Activated CD4-positive, alpha-beta T cell treated with anti-CD3 and anti-CD28 coated beads, Interleukin-2, amount 10 ng/mL, durations not matched to agents 7 days and 5 days (primary cell): ENCODE measurements at places on chromosomes 7 and 10.

GRCh38 chr7:106870983-106871410 lies 5.9 kb downstream of the PIK3CG start:
- DNase-seq = no peak

GRCh38 chr10:30542895-30543288 lies 86.7 kb downstream of the LYZL2 start:
- DNase-seq = no peak

- no peak for DNase-seq
Measured at GRCh38 chr7:128692623-128693270, 20.7 kb downstream of the GARIN1A start.

DNA sequence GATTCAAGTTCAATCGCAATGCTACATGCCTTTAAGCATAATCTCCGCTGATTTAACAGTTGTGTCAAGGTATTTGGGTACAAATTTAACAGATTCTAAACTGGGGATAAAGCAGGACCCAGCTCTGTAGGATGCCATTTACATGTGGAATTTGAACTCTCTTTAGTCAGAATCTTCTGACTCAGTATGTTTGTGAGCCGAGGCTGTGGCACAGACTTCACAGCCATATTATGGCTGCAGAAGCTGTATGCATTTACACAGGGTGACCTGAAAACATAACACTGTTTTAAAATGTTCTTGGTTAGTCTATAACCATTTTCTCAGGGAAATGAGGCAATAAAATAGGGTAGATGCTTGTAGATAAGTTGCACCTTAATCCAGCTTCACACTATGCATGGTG lies 8.7 kb downstream of the PDLIM1 start:
- DNase-seq = no peak

DNA sequence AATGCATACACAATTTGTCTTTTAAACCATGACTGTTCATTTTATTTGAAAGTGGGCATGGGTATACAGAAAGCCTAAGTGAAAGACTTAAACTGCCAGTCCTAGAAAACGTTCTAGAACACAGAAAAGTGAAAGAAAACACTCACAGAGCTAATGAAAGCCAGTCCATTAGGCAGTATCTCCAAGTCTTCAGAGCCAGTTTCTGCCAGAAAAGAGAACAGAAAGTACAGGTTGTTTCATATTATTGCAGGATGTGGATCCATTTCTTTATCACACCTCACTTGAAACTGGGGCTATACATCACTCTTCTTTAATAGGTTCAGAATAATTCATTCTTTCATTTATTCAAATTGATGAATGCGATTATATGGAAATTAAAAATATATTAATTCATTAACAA lies 7.7 kb downstream of the PON1 start:
- DNase-seq = no peak

DNA sequence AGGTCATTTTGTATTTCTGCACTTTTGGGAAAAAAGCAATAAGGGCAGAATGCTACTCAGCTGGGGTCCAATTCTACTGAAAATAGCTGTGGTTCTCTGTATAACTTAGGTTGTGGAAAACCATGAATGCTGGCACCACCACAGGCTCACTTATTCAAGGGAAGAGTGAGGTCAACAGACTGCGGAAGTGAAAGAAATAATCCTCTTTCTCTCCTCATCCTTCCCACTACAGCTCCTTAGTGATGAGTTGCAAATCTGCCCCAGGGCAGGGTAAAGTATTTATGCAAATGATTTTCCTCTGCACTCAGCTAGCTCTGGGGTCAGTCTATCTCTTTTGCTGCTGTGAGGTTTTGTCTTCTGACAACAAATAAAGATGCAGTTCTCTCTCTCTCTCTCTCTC lies 74.1 kb upstream of the PTPRZ1 start:
- no peak for DNase-seq

DNA sequence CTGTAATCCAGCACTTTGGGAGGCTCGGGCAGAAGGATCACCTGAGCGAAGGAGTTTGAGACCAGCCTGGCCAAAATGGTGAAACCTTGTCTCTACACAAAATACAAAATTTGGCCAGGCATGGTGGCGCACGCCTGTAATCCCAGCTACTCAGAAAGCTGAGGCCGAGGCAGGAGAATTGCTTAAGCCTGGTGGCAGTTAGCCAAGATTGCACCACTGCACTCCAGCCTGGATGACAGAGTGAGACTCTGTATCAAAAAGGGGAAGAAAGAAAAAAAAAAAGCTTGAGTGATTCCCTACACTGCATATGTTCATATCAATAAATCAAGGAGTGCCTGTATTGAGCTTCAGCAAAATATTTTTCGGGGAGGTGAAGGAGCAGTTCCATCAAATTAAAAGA lies 45.8 kb upstream of the SRRM3 start:
- no peak for DNase-seq

GRCh38 chr10:131142517-131143380 lies 168.8 kb downstream of the TCERG1L start:
- DNase-seq = no peak
